ENCODE measurements at places on chromosomes 6 and 20.

DNA sequence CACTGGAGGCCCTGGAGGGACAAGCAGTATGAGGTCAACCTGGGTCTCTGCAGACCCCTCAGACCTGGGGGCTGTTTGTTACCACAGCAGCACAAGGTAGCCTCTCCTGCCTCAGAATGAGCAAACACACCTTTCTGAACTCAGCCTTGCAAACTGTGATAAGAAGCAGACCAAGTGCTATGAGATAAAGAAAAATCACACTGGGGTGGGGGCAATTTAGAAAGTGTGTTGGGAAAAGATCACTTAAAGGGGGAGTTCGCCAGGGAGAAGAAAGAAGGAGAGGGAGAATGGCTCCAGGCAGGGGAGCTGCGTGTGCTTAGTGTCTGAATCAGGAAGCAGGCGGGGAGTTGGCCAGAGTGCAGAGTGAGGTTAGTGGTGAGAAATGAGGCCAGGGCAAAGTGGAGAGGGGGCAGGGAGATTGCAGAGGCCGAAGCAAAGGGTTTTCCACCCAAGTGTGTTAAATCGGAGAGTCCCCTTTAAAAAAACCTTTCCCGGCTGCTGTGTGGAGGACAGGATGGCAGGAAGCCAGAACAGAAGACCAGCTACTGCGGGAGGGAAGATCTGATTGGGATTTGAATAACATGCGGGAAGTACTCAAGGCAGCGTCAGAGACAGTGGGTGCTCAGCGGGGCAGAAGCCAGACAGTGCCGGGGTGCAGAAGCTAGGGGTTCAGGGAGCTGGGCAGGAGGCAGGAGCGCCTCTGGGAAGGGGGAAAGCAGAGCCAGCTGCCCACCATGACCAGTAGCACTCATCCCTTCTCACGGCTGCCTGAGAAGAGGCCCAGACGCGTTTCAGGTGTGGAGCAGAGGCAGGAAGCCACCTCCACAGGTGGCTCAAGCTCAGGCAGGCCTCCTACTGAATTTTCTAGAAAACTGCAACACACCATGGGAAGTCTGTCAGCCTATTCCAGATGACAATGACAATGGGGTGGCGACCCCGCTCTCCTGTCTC is 9.0 kb downstream of the ADA start:
- DNase-seq = no peak

GRCh38 chr6:99613705-99614429 is 7.2 kb downstream of the PRDM13 start:
- no peak for DNase-seq

GRCh38 chr20:17835934-17836300 is 132.7 kb downstream of the SNX5 start:
- no peak for DNase-seq

DNA sequence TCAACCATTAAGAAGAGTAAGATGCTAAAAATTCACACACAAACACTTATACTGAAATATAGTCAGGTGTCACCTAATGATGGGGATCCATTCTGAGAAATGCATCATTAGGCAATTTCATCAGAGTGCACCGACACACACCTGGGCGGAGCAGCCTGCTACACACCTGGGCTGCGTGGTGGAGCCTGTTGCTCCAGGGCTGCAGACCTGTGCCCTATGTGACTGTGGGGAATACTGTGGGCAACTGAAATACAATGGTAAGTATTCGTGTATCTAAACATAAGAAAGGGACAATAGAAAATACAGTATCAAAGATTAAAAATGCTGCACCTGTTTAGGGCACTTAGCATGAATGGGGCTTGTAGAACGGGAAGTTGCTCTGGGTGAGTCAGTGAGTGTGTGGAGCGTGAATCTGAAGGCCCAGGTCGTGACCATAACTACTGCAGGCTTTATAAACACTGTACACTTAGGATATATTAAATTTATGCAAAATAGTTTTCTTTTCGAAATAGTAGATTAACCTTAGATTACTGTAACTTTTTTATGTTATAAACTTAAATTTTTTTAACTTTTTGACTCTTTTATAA is 124.4 kb upstream of the AFDN start:
- DNase-seq = no peak

DNA sequence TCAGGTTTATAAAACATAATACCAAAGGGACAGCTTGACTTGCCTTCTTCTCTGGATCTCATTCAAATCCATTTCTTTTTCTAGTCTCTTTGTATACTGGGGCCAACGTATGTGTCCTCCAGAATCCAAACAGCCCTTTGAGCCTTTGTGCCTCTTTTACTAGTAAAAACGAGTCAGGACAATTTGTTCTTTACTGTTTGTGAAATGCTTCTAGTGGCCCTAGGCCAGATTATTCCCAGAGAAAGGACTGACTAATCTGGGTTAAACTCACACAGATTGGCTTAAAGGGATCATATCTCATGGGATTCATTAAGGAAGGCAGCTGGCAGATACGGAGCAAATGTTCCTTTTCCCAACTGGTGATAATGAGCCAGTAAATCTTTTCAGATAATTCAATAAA is 32.1 kb upstream of the MANEA start:
- DNase-seq = no peak

GRCh38 chr6:28769626-28770402 is 154.0 kb downstream of the TRIM27 start:
- no peak for DNase-seq

DNA sequence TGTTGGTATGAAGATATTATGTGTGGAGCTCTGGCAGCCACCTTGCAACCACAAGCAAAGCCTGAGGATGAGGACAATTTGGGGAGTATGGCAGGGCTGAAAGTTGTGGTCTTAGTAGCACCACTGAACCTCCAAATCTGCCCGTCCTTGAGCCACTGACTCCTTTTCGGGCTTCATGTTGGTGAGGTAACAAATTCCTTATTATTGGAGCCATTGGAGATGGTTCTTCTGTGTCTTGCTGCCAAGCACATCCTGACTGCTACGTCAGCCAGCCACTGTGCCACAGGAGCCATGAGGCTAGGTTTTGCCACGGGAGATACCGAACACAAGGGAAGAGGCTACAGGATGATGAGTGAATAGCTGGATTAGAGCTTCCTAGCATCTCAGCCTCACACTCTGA is 201.6 kb downstream of the BMP7 start:
- DNase-seq = no peak

GRCh38 chr6:165662041-165662748 is 846 bp downstream of the PDE10A start:
- DNase-seq = no peak

GRCh38 chr6:169890901-169891300 is 139.5 kb downstream of the ERMARD start:
- DNase-seq = no peak

DNA sequence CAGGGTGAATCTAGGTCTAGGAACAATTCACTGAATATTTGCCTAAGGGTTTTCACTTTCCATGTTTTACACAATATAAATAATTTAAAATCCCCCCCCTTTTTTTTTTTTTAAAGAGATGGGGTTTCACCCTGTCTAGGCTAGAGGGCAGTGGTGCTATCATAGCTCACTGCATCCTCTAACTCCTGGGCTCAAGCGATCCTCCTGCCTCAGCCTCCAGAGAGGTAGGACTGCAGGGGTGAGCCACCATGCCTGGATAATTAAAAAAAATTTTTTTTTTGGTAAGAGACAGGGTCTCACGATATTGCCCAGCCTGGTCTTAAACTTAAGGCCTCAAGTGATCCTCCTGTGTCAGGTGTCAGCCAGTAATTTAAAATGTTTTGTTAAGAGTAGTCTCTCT is 17.8 kb downstream of the QKI start:
- DNase-seq = no peak

GRCh38 chr20:1320902-1321653 is 7.9 kb downstream of the SDCBP2 start:
- no peak for DNase-seq

DNA sequence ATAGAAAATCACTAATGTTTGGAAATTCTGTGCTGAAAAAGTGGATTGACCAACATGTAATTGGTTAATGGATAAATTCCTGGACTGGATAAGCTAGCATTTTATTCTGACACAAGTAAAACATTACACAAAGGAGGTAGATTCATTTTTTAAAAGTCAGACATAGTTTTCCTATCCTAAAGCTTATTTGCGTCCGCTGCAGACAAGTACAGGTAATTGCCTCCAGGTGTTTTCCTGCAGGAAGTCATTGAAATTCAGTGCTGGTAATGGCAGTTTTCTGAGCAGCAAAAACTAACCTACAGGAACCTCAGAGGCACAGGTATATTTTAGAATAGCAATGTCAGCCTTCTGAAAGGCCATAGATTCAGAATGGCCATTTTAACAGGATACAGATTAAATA is 20.0 kb upstream of the HIVEP1 start:
- no peak for DNase-seq

DNA sequence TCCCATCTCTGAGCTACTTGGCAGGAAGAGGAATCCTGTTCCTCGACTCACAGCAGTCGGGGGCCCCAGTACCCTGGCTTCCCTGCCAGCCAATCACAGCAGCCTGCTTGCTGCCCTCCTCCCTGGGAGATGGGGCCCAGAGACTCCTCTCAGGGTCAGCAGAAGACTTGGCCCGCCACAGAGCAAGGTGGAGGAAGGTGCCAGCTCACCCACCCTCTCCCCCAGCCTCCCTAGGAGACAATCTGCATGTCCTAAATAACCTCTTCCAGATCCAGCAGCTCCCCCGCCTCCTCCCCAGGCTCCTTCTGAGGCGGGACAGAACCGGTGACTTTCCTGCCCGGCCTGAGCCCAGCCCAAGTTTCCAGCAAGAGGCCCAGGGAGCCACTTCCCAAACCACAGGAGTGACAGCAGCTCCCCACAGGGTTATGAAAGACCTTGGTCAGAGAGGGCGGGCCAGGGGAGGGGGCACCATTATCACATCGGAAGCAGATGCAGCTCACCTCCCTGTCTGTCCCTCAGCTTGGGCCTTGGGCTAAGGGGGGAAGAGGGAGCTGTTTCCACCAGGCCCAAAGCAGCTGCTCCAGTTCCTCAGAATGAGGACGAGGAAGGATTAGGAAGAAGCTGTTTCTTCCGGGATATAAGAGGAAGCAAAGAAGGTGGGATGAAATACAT is 2.3 kb downstream of the CCND3 start:
- no peak for DNase-seq

DNA sequence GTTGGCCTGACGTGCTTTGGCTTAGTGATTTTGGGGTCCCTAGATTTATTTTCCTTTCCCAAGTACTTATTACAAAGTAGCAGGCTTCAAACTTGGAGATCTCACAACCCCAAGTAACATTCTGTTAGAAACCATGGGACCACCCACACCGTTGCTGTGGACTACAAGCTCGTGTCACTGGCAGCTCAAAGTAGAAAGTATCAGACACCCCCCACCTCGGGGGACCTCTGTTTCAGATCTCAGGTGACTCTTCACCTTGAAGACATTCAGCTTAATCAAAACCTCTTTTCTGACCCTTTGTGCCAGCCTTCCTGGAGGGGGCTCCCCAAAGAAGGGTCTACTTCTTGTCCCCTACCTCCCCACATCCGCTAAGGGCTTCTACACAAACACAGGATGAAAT is 15.7 kb upstream of the MYT1 start:
- DNase-seq = no peak

DNA sequence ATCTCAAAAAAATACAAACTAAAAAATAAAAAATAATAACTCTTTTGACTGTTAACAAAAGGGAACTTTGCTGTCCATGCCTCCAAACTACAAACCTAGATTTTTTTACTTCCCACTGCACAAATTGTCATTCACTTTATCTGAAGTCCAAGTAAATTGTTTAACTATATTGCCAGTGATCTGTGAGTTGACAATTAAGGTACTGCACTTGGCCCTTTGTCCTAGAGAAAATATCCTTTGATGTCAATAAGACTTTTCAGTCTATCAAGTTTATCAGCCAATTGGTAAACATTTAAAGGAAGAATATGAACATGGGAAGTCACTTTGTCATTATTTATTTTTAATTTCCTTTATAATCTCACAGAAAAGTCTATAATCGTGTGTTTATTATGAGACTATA is 19.3 kb upstream of the EPB41L2 start:
- no peak for DNase-seq

- no peak for DNase-seq
These were observed 133.1 kb downstream of the MOXD1 start for GRCh38 chr6:132268209-132268608.
